AG09319 (cell line): ENCODE measurements at places on chromosomes 2 and 18.

DNA sequence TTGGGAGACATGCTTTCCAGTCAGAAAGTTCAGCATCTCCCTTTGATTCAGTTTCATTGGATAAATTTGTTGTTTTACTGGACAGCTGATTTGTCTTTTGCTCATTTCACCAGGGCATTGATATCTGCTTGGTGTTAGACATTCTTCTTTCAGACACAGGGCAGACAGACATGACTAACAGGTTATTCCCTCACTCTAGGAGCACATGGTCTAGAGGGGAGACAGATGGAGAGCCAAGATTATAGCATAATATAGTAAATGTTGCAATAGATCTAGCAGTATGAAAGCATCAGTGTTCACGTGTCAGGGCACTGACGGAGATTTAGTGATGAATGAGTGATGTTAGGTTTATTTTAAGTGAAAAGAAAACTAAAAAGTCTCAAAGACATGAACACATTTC lies 187.0 kb upstream of the CYRIA start:
- DNase-seq = no peak

GRCh38 chr18:48831113-48831759 lies 119.5 kb downstream of the SMAD7 start:
- DNase-seq = no peak

- DNase-seq = no peak
Measured at GRCh38 chr18:14092625-14093306, 39.5 kb downstream of the ZNF519 start.

- no peak for DNase-seq
Measured at GRCh38 chr2:225275443-225275842, 124.1 kb upstream of the NYAP2 start.

DNA sequence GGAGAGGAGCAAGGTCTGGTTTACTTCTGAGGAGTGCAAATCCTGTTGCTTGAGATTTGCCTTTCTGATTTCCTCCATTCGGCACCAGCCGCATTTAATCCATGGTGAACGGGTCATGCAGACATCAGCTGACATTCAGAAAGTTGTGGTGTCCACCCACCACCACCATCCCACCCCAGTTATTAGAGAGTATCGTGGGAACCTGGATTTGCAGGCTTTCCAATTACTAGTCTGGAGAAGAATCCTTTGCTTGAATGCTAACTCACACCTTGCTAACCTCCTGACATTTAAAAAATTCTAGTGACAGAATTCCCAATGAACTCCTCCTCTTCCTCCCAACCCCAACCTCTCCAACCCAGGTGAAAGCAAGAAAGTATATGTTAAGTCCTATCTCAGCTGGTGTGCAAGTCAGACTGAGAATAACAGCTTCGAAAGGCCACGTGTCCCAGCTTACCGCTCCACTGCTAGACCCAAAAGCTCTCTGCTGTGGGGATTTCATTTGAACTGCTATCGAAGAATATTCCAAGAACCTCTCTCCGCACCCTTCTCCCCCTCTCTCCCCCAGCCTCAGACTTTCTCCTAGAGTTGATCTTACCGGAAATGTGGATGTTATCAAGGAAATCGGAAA lies 17.7 kb downstream of the BCL11A start:
- DNase-seq = no peak

- no peak for DNase-seq
Measured at GRCh38 chr2:210480079-210480478, 3.5 kb upstream of the LANCL1 start.

- DNase-seq = no peak
Measured at GRCh38 chr18:23163786-23164533, 28.7 kb downstream of the CABLES1 start.

DNA sequence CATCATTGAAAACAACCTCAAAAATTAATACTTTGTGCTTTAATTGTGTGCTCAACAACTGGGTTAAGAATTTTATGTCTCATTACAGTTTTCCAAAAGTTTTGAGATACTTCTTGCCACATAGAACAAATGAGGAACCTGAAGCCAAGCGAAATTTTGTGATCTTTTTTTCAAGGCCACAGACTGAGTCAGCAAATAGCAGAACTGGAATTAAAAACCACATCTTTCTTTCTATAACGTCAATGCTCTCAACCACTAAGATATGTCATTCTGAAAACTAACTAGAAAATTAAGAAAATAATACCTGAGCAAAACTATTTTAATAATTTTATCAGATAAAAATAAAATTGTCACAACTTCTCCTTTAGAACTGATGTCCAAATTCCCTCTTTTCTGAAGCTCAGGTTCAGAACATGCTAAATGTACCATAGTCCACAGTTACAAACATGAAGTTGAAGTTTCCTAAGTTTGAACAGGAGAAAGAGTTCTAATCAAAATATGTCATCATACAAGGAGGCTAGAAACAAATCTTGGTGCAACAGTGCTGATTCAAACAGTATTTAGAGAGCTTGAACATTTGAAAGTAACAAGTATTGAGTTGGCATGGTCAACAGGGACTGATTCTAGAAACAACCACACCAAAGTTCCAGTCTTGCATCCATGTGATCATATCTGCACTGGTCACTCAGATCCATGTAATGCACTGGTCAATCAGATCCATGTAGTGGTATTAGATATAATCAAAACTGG lies 27.6 kb upstream of the CALCRL start:
- DNase-seq = no peak

DNA sequence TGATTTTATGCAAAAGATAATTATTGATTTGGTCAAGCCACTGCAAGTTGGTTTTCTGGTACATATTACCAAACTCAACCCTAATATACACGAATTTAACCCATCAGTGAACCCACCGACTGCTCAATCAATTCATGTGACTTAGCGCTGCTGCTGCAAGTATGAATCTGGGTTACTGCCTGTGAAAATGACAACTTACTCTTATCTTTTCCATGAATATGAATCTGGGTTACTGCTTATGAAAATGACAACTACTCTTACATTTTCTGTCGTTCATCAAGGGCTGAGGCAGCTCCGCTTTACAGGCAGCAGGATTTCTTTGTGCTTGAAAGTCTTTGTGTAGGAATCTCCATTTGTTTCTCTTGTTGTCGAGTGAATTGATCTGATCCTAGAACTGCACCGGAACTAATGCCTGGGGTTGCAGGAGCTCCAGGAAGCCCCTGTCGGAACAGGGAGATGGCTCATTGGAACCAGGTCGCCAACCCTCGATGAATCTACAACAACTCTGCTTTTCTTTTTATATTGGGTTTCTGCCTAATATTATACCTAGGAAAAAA lies 22.1 kb upstream of the ALKAL2 start:
- DNase-seq = no peak

GRCh38 chr2:9653485-9654271 lies 22.9 kb upstream of the YWHAQ start:
- DNase-seq = no peak

GRCh38 chr18:22108674-22109073 lies 60.7 kb upstream of the GATA6 start:
- DNase-seq = no peak

DNA sequence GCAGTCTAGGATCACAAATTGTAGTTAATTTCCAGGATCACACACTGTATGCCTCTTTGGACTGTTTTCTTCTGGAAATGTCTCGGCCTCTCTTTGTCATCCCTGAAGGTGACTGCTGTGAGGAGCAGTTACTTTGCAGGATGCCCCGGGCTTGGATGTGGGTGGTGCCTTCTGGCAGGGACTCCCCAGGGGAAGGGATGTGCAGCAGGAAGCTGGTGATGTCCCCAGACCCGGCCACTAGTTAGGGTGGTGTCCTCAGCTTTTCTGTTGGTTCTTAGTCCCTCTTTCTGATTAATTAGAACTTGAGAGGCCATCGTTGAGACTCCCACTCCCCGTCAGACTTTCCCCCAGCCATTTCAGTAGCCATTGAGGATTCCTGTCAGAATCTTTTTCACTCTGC lies 286.6 kb upstream of the HDAC4 start:
- DNase-seq = no peak

DNA sequence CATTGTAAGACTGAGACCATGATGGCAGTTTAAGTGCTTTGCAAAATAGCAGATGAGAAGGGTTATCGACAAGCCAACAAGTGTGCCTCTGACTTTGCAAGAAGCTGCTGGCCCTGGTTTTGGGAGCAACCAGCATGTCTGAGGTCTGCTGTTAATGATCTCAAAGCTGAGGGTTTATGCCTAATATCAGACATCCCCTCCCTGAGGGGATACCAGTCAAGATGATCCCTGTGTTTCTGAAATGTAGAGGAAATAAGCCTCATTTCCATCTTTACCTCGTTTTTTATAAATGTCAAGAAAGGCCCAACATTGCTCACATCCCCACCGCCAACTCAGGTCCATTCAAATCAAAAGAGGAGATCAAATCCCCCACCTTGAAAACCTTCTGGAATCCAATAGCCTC lies 120.6 kb downstream of the MYCN start:
- DNase-seq = no peak

GRCh38 chr2:237909801-237910475 lies 50.5 kb downstream of the RAMP1 start:
- DNase-seq = no peak

DNA sequence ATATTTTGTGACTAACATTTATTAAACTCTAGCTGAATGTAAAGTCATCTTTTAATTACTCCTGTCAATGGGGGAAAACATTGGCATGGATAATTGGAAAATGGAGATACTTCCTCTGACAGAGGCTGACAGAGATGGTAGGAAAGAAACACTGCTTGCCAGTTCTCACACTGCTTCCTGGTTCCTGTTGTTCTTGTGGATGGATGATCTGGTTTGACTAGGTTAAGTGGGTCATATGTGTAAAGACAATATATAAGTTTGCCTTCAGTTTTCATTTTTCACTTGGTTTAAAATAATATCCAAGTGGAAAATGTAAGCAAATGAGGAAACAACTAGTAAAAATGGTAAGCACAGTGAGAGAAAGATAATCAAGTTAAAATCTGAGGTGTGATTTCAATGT lies 188.8 kb upstream of the CWC22 start:
- DNase-seq = no peak

DNA sequence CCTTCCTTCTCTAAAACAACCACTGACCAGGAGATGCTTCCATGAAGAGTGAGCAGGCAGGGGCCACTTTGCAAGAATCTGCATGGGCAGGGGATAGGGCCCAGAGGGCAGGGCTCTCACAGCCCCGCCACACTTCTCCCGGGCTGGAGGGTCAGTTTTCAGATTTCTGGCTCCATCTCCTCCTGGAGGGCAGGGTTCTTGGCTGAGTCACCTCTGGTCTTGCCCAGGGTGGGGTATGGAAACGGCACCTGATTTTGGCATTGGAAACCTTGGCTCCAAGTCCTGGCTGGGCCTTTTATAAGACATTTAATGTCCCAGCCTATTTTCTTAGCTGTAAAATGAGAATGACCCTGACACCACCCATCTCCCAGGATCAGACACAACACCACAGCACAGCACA lies 27.6 kb upstream of the ASPRV1 start:
- no peak for DNase-seq

GRCh38 chr2:69116438-69116837 lies 103.5 kb downstream of the ANTXR1 start:
- no peak for DNase-seq

GRCh38 chr2:71063216-71063615 lies 5.2 kb upstream of the NAGK start:
- no peak for DNase-seq

GRCh38 chr2:173803449-173803848 lies 161.7 kb downstream of the SP3 start:
- no peak for DNase-seq

DNA sequence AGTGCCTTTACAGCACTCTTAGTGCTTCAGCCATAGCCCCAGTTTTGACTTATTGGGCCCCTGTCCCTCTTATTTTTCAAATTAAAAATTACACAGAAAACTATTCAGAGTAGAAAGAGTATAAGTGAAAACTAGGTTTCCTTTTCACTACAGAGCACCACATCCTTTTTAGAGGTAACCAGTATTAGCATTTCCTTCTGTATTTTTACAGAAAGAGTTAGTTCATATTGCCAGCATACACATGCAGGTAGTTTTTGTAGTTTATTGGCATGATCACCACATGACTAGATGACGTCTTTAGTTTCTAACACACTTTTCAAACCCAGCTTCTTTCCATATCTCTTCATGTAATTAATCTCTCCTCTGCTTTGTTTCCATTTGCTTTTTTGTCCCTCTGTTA lies 66.4 kb downstream of the UBE2E3 start:
- no peak for DNase-seq

GRCh38 chr2:1930376-1930775 lies 186.1 kb upstream of the PXDN start:
- DNase-seq = no peak

- no peak for DNase-seq
Measured at GRCh38 chr18:55088000-55088401, 128.7 kb upstream of the CCDC68 start.

- no peak for DNase-seq
Measured at GRCh38 chr2:122366969-122367645, 611.7 kb downstream of the TSN start.

DNA sequence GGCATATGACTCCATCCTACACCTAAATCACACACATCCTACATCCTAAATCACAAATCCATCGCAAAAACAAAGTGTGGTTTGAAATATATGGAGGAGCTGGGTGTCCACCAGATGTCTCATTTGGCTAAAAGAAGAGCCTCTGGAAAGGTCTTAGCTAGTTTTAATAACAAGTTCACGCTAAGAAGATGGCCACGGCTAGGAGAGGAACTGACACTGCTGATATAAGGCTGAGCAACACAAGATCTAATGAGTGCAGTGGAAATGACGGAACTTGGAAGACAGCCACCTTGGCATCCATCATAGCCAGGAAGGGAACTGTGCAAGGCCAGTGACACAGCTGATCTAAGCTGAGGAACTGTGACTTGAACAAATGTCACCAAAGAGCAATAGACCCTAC lies 60.0 kb upstream of the AGAP1 start:
- DNase-seq = no peak

DNA sequence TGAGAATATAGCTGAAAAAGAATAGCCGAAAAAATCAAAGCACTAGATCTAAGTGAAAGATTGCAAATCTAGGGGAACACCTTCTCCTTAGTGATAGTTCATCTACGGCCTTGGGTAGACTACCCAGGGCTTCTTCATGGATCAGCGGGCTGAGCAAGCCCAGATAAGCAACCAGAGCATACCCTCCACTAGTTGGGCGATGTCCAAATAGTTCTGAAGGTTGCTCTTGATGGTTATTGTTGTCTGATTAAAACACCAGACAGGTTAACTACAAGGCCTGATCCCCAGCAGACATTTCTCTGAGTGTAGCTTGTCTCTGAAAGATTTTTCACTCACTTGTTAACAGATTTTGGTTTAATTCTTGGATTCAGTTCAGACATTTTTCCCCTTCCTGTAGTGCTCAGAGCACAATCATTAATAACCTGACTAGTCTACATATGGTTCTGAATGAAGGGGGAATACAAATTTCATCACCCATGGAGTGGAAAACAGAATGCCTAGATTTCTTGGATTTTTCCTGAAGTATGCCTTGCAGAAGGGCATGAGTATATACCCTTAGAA lies 99.6 kb downstream of the BABAM2 start:
- DNase-seq = no peak

DNA sequence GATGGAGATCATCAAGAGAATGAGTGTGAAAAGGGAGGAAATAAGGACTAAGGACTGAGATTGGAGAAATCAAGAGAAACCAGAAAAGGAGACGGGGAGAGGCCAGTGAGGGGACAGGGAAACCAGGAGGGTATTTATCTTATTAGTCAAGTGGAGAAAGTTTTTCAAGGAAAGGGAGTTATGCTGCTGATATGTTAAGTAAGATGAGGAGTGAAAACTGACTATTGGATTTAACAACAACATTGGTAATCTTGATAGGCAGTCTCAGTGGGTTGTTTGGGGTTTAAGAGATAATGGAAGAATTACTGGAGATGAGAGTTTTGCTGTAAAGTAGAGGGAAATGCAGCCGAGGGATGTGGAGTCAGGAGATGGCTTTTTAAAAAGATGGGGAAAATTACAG lies 30.6 kb downstream of the PIKFYVE start:
- DNase-seq = no peak

GRCh38 chr18:23703057-23703986 lies 14.1 kb downstream of the LAMA3 start:
- DNase-seq = peak; percentile 45
